Activated naive CD8-positive, alpha-beta T cell treated with anti-CD3 and anti-CD28 coated beads for 36 hours (primary cell): ENCODE measurements at places on chromosomes 16 and 17. TPM values are rescaled to one million over a fixed set of nuclear protein-coding genes. Genes with fewer than 3 reads are reported as not detected.

Gene PYDC1
- not detected for total RNA-seq

Gene PRSS22
- not detected for total RNA-seq

Gene CCL8
- not detected for total RNA-seq

Gene CTRB2
- not detected for total RNA-seq

Gene GLP2R
- total RNA-seq, result not detected

Gene CX3CL1
- 0.14 TPM for total RNA-seq

Gene CRHR1
- not detected for total RNA-seq

Gene TMC8
- total RNA-seq, result 133 TPM

Gene PIRT
- total RNA-seq, result not detected

Gene GPATCH8
- total RNA-seq, result 34.9 TPM

Gene CLUH
- 171 TPM for total RNA-seq

Gene RDM1
- 5.6 TPM for total RNA-seq

Gene ABCC12
- total RNA-seq, result not detected

Gene RHBDL1
- total RNA-seq, result 0.49 TPM

Gene BRCA1
- total RNA-seq, result 84.1 TPM

Gene CNGB1
- total RNA-seq, result not detected

Gene NAGS
- 0.82 TPM for total RNA-seq

Gene MSLN
- not detected for total RNA-seq

Gene MYO19
- 123 TPM for total RNA-seq

Gene GPRC5C
- 0.66 TPM for total RNA-seq

Gene CCDC200
- total RNA-seq, result not detected

Gene NPIPA5
- total RNA-seq, result 8.8 TPM

Gene TEKT1
- total RNA-seq, result not detected

Gene CASKIN1
- 1.8 TPM for total RNA-seq

Gene JPH3
- total RNA-seq, result 0.08 TPM

Gene XAF1
- total RNA-seq, result 54.0 TPM

Gene GPR179
- 0.34 TPM for total RNA-seq

Gene BCAR1
- total RNA-seq, result 0.74 TPM

Gene SLFN12L
- total RNA-seq, result 35.9 TPM

Gene NT5C3B
- 52.8 TPM for total RNA-seq

Gene MT3
- total RNA-seq, result 25.6 TPM

Gene EFCAB5
- 1.1 TPM for total RNA-seq

Gene TNFRSF17
- not detected for total RNA-seq

Gene LRRC37A
- total RNA-seq, result 1.7 TPM

Gene LGALS9B
- total RNA-seq, result not detected

Gene TNRC6C
- 19.2 TPM for total RNA-seq

Gene LRRC75A
- 1.5 TPM for total RNA-seq

Gene CCL13
- not detected for total RNA-seq

Gene DHRS7C
- total RNA-seq, result not detected
